ENCODE measurements at places on chromosomes 4 and X.

DNA sequence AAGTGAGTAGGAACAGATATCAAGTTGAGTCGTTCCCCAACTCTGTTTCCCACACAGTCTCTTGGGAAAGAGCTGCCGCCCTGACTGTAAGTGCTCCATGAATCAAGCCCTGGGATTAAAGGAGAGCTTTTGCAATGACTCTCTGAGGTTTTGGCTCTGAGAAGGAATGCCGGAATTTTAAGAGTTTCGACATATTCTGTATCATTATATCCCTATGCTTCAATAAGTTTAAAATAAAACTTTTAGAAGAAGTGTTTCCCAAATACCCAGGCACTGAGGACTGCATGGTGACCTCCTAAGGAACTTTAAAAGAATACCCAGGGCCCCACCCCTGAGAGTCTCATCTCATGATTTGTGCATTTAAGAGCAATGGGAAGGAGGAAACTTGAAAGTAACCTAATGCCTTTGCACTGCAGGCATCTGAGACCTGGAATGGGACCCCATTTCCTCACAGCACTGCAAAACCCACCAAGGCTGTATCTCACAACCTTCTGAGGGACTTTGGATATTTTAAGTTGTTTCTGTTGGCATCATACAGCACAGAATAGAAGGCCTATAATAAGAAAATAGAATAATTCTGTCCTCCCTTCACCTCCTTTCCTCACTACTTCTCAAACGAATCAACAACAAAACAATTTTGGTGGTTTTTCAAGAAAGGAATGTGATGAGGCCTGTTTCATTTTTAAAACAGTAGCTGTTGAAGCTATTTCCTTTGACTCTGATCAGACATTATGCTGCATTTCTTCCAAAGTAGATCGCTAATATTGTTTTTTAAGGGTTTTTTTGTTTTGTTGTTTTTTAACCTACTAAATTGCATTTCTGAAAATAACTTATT lies 121.2 kb downstream of the GASK1B start:
- no peak for DNase-seq

GRCh38 chr4:68683034-68683433 lies 12.6 kb upstream of the UGT2B15 start:
- no peak for DNase-seq

DNA sequence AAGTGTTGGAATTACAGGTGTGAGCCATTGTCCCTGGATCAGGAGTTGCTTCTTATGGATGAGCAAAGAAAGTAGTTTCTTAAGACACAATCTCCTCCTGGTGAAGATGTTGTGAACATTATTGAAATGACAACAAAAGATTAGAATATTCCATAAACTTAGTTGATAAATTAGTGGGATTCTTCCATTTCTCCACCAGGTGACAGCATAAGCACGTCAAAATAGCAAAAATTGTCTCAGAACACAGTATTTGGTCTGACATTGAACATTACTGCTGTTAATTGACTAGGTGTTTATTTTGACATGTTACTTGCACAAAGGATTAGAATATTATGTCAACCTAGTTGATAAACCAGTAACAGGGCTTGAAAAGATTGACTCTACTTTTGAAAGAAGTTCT lies 21.6 kb downstream of the CLDN34 start:
- DNase-seq: no peak

DNA sequence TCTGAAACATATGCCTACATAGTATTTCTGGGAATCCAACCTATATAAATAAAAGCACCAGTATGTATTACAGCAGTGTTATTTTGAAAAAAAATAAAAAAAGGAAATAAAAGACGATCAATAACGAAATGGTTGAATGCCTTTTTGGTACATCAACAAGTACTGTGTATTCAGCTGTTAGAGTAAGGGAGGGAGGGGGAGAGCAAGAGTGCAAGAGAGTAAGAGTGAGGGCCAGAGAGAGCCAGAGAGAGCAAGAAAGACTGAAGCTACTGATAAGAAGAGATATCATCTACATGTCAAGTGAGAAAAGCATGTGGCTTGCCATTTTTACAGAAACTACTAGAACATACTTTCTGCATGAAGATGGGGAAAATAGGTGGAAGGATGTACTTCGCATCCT lies 1.8 kb downstream of the SPIN4 start:
- no peak for DNase-seq

DNA sequence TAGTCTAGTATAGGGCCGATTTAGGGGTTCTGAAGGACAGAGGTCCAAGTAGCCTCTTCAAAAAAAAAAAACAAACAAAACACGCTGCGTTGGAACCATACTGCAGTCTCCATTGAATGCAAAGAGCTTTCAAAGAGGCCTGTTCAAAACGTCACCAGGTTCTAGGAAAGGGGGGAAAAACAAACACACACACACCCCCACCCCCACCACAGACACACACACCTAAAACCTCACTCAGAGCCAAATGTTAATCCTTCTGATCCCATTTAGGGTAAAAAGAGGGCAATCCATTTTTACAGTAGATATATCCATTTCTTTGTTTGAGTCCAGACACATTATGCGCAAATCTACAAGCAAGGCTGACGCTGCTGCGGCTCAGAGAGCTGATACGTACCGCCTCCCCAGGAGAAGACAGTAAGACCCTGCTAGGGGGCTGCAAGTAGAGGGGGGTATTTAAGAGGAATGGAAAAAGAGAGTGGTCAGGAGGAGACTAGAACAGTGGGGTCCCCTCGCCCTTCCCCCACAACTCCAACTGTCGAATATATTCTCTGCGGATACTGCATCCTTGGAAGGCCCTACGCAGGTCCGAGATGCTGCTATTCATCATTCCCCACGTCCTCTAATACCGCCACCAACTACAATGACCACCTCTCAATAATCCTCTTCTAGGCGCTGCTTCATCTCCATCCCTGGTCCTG lies 1.3 kb downstream of the NKRF start:
- no peak for DNase-seq

DNA sequence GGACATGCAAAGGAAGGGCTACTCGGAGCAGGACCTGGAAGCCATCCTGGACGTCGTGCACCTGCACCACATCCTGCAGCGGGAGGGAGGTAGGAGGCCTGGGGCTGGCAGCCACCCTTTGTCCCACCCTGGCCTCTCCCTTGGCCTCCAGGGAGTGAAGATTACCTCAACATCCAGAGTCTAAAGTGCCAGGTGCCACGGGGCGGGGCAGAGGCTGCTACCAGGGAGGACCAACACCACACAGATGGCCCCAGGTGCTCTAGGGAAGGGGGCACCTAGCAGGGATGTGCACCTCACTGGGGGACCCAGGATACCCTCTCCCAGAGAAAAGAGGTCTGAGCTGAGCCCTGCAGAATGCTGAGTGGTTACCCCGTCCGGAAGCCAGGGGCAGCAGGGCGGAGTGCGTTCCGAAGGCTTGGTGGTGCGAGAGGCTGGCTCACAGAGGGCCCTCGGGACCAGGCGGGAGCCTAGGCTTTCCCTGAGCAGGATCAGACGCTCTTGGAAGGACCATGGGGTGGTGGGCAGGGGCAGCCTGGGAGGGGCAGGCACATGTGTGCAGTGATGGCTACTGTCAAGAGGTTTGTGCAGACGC lies 16.1 kb downstream of the ABCD1 start:
- no peak for DNase-seq

DNA sequence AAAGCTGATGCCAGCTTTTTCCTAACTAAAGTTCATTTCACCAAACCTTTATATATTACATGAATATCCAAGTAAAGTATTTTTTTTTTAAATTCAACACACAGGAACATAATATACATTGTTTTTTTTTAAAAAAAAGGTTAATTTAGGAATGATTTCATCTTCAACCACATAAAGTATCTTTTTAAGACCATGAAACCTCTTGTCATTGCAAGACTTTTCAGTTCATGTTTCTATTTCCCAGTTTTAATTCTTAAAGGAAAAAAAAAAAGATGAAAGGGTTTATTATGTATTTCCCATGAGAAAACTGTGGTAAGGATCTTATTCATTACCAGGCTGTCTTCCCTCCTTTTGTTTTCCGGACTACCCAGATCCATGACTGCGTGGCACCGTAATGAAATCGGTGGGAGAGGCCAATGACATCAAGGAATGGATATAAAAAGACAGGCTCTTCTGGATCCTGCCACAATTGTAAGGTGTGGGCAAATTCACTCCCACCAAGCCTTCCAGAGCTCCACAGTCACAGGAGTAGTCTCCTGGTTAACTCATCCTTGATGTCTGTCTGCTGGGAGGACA lies 84.7 kb upstream of the CBR4 start:
- no peak for DNase-seq

- DNase-seq: no peak
Measured at GRCh38 chrX:86263526-86263925, 115.3 kb downstream of the DACH2 start.

GRCh38 chrX:3940000-3940610 lies 226.7 kb upstream of the PRKX start:
- DNase-seq: no peak
